CD4-positive, alpha-beta T cell treated with Interleukin-4 for 4 hours (primary cell): ENCODE measurements at places on chromosomes 7 and 10.

- DNase-seq = no peak
These were observed 83.0 kb upstream of the ATP6V0A4 start for GRCh38 chr7:138880881-138881578.

- no peak for DNase-seq
These were observed 94.4 kb downstream of the TMEM106B start for GRCh38 chr7:12305502-12305901.

- no peak for DNase-seq
These were observed 92.0 kb downstream of the ITGA8 start for GRCh38 chr10:15627617-15628196.

GRCh38 chr10:46218921-46219320, 67.9 kb upstream of the ANTXRL start:
- DNase-seq = no peak

- DNase-seq = no peak
These were observed 29.3 kb downstream of the RBM48 start for GRCh38 chr7:92557808-92558362.

- no peak for DNase-seq
These were observed 99.7 kb downstream of the TNS3 start for GRCh38 chr7:47482013-47482875.
